ENCODE measurements at places on chromosomes 2 and 18.

DNA sequence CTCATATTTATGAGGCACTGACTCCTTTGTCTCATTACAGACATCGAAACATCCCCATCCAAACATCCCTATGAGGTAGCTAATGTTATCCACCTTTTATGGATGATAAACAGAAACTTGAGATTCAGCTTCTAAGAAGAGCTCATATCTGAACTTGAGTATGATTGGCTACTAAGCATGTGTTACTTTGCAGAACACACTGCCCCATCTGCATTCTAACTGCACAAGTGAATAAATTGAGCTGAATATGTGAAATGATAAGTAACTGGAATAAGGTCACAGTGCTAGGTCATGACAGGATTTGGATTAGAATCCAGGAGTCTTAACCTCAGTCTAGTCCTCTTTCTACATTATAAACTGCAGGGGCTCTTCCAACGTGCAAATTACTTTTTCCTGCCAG is 172.7 kb downstream of the SETBP1 start:
- no peak for DNase-seq

DNA sequence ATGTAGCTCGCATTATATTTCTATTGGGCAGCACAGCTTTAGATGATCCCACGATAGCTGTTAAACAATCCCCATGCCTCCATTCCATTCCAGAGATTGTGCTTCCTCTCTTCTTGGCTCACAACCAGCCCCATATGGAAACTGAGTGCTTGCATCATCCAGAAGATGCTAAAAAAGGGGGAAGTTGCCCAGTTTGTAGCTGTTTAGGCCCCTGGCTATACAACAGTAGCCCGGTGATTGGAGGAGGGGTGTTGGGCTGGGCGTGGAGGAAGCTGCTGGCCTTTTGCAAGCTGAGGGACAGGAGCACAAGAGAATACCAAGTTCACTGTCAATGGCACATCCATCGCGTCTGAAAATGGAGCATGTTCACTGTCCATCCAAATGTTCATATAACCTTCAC is 360.2 kb downstream of the ALK start:
- DNase-seq, result no peak

GRCh38 chr2:144431998-144432397 is 87.9 kb downstream of the ZEB2 start:
- no peak for DNase-seq

DNA sequence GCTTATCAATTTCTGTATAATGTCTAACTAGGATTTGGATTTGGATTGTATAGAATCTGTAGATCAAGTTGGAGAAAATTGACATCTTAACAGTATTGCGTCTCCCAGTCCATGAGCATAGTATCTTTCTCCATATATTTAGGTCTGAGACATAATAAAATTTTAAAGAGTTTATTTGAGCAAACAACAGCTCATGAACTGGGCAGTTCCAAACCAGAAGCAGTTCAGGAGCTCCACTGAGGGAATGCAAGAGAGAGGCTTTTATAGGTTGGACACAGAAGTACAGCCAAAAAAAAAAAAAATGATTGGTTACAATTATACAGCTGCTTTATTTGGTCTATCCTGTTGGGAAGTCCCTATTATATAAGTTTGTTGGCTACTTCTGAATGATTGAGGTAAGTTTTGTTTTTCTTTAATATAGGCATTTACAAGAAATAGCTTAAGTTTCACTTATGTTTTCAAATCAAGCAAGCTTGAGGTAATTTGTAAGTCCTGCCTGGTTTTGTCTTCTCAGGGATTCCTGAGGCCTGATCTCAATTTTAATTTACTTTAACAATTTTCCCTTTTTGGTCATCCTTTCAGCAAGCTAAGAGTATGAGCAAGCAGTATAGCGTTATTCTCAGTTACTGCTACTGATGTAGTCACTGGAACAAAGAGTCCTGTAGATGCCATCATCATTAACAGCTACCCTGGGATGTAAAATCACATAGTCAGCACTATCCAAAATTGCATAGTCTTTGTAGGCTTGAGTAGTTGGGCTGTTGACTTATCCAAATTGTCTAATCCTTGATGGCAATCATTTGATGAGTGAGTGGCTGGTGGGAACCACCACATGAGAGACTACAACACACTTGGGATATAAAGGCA is 27.5 kb upstream of the RUFY4 start:
- DNase-seq, result no peak

- DNase-seq, result no peak
Measured at GRCh38 chr2:178275600-178275999, 81.3 kb downstream of the OSBPL6 start.

- DNase-seq, result peak; percentile 8
Measured at GRCh38 chr18:32349728-32350395, 120.8 kb downstream of the GAREM1 start.

DNA sequence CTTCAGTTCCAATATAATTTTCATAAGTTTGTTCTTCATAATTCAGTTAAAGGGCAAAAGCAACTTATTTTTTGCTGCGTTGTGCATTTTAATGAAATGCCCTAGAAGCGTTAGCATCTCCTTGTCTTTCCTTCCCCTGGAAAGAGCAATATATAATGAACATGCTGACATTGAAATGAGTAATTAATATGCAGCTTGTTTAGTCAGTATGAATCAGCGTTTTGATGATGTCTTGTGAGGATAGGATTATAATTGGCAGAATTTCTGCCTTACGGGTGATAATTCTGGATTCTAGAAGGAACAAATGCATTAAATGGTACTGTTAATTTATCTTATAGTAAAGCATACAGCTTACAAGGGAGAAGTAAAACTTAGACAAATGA is 152.3 kb upstream of the MMADHC start:
- DNase-seq, result no peak

All from neural progenitor cell (in vitro differentiated cells).